Activated CD4-positive, alpha-beta T cell treated with anti-CD3 and anti-CD28 coated beads, Interleukin-10, Interleukin-2, amounts not matched to agents 100 ng/mL and 50 ng/mL, durations not matched to agents 16 hours and 8 hours (primary cell): ENCODE measurements at places on chromosomes 5 and 9.

GRCh38 chr5:103362211-103362610, 103.6 kb downstream of the MACIR start:
- DNase-seq, result no peak

- DNase-seq, result no peak
These were observed 608.1 kb upstream of the ADAMTS16 start for GRCh38 chr5:4531756-4532704.

- DNase-seq, result no peak
These were observed 315.5 kb downstream of the ADGRV1 start for GRCh38 chr5:90874066-90874465.

DNA sequence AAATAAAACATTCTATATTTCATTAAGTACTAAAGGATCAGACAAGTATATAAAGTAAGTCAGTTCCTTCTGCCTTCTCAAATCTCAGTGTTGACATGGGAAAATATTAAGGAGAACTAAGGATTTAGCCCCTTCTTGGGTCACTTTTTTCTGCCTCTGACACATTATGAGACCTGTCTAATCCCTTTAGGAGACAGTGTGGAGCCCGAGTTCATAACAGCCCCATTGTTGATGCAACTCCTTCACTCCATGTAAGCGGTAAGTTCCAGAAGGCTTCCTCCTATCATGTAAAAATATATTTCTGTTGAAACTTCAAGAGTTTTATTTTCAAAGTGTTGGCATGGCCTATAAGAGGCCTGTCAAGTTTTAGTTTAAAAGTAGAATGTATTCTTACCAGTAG, 152.2 kb downstream of the SNCAIP start:
- DNase-seq, result no peak

DNA sequence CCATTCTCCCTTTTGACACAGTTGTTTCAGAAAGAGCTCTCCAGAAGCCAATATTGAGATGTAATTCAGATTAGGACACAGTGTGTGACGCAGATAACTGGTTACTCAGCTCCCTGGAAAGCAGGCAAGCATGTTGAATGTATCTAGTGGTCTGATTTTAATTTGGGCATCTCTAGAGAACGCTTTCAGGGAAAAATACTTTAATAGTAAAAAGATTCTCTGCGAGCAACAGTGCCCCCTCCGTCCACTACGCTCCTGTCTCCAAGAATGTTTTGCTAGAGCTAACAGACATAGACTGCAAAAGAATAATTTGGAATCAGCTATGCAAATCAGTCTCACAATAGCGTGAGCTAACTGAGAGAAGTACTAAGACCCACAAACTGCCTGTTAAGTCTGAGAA, 23.3 kb downstream of the CFAP90 start:
- DNase-seq, result no peak

- DNase-seq, result no peak
These were observed 983 bp downstream of the RCL1 start for GRCh38 chr9:4793459-4794395.

- DNase-seq, result no peak
These were observed 634.4 kb downstream of the DTWD2 start for GRCh38 chr5:118353970-118354369.

DNA sequence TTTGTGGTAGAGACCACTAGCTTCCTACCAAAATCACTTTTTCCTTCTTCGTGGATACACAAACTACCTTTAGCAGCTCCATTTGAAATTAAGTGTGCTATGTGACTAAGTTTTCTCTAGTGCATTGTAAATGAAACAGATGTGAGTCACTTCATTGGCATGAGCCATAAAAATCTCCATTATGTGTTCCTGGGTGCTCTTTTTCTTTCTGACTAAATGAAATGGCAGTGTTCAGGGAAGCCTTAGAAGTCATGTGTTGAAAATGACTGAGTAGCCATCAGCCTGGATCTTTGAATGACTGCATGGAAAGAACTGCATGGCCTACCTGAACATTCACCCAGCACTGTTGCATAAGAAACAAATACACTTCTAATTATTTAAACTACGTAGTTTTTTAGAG, 107.9 kb downstream of the NDUFAF2 start:
- DNase-seq, result peak; percentile 2

DNA sequence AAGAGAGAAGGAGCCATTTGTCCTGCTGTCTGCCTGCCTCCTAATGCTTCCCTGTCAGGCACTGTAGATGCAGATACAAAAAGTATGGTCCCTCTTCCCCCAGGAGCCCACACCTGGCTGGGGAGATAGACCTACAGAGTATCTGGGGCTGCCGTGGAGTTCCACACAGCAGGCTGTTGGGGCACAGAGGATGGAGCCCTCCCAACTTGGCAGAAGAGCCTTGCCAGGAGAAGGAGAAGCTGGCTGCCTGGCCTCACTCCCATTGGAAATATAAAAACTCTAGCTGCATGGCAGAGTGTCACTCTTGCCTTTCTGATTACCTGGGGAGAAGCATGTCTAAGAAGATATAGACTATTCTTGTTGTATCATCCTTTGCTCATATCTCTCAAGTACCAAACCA, 160.4 kb downstream of the FSTL4 start:
- DNase-seq, result no peak

DNA sequence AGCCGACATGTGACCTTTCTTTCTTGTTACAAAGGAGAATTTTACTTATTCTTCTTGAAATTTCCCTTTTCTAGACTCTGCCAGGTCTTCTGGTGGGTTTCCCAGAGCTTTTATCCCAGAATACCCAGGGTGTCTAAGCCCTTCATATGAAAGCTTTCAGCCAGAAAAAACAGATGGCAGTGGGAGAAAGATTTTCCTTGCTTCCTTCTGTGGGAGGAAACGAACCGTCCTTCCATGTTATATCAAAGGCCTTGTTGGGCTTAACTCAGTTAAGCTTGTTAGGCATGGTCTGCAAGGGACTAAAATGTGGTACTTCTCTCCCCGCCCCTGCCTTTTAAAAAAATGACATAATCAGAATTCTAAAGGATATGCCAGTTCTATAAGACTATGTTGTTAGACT, 47.5 kb downstream of the SPATA31D1 start:
- DNase-seq, result no peak

DNA sequence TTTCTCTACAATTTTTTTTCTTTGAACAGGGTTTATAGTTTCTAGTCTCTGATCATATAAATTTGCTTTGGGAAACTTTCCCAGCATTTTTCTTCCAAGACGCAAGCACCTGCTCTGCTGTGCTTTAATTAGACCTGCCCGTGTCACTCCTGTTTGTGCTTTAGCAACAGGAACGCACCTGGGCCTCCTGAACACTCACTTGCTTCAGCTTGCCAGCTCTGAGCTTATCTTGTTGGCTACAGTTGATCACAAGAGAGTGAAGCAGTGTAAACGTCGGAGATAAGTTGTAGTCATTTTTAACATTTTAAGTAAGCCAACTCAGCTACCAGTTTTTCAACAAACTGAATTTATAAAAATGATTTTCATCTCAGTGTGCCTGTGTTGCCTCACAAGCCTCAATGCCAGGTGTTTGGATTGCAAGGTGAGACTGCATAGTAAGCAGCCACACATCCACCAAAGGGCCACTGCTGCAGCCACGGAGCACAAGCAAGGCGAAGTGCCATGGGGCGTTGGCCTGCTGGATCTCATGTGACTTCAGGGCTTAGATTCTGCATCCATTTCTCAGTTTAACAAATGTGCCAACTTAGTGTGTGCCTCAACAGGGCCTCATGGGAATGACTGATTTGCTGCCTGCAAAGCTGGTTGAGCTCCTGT, 166.9 kb downstream of the TRIO start:
- no peak for DNase-seq

GRCh38 chr5:9170026-9170425, 375.8 kb downstream of the SEMA5A start:
- DNase-seq, result no peak

GRCh38 chr5:143426437-143426991, 23.0 kb upstream of the NR3C1 start:
- peak; percentile 47 for DNase-seq

- DNase-seq, result no peak
These were observed 134.0 kb downstream of the GCNT1 start for GRCh38 chr9:76592974-76593347.

- no peak for DNase-seq
These were observed 73.2 kb downstream of the FGF1 start for GRCh38 chr5:142612494-142613270.

- no peak for DNase-seq
These were observed 35.1 kb upstream of the FREM1 start for GRCh38 chr9:14945351-14945750.

- no peak for DNase-seq
These were observed 113.8 kb downstream of the TLE4 start for GRCh38 chr9:79685577-79685976.

DNA sequence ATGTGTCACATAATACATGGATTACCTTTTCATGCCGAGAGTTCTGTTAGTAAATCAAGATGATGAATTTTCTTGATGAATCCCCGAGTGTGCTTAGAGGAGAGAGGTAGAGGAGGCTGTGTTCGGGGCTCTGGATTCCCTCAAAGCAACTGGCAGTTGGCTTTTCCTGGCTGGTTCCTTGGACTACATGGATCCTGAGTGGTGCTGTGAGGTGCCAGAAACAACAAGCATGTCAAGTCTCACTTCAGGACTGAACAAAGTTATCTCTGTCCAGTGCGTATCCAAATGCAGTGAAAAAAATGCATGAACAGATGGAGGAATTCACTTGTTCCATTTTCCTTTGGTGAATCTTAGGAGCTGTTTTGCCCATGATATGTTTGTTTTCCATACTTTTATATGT, 231.7 kb downstream of the FBXL7 start:
- DNase-seq, result no peak

- peak; percentile 2 for DNase-seq
These were observed 85.9 kb downstream of the GNA14 start for GRCh38 chr9:77562019-77562748.

GRCh38 chr9:37187292-37187691, 66.9 kb downstream of the ZCCHC7 start:
- DNase-seq, result peak; percentile 34

GRCh38 chr9:133700819-133701320, 37.3 kb downstream of the SARDH start:
- no peak for DNase-seq

GRCh38 chr9:93302586-93303257, 118.8 kb downstream of the WNK2 start:
- DNase-seq, result peak; percentile 62

GRCh38 chr5:129345213-129345924, 114.7 kb upstream of the ADAMTS19 start:
- DNase-seq, result no peak

DNA sequence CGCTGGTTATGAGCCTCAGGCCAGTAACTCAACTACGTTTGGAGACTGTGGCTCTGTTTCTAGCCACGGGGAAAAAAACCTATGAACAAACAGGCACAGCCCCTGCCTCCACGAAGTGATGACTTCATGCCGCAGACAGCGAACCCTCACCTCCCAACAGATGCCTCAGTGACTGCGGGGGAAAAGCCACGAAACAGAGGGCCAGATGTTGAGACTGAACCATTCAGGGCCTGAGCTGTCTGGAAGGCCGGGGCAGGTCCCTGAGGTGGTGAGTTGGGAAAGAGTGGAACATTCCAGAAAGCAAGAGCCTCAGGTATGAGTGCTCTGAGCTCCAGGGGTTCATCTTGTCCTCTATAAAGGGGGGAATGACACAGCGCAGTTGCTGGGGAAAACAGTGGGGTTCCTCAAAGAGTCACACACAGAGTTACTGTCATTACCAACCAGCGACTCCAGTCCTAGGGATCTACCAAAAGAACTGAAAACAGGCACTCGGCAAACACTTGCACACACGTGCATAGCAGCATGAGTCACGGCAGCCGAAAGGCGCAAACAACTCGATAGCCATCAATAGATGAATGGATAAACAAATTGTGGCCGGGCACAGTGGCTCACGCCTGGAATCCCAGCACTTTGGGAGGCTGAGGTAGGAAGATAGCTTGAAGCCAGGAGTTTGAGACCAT, 15.3 kb downstream of the PLPP7 start:
- no peak for DNase-seq

GRCh38 chr5:35026280-35026840, 21.4 kb downstream of the AGXT2 start:
- no peak for DNase-seq

GRCh38 chr5:52743529-52743928, 44.2 kb upstream of the ITGA1 start:
- DNase-seq, result no peak

GRCh38 chr5:10904862-10905432, 143.9 kb upstream of the DAP start:
- no peak for DNase-seq

- no peak for DNase-seq
These were observed 59.2 kb upstream of the FER start for GRCh38 chr5:108688485-108688884.
